ENCODE measurements at places on chromosomes 7 and 10.

- DNase-seq: peak; percentile 20
These were observed 69.2 kb downstream of the ARMC3 start for GRCh38 chr10:22997096-22997495.

- no peak for DNase-seq
These were observed 524 bp upstream of the PRXL2A start for GRCh38 chr10:80407812-80408241.

GRCh38 chr10:131802156-131802915 lies 98.5 kb upstream of the PPP2R2D start:
- no peak for DNase-seq

GRCh38 chr10:25047591-25048301 lies 31.3 kb downstream of the THNSL1 start:
- no peak for DNase-seq

DNA sequence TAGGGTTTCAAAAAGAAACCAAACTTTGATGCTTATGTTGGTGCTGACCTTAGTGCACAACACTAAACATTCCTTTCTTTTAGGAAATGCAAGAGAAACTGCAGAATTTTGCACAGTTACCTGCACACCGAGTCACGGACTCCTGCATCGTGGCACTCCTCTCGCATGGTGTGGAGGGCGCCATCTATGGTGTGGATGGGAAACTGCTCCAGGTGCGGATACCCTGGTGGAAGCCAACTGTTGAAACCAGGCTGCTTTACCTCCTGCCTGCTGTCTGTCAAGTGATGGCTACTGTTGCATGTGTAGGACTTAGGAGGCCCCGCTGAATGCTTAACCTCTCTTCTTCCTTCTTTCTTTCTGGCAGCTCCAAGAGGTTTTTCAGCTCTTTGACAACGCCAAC lies 11.7 kb downstream of the CASP2 start:
- peak; percentile 77 for DNase-seq

DNA sequence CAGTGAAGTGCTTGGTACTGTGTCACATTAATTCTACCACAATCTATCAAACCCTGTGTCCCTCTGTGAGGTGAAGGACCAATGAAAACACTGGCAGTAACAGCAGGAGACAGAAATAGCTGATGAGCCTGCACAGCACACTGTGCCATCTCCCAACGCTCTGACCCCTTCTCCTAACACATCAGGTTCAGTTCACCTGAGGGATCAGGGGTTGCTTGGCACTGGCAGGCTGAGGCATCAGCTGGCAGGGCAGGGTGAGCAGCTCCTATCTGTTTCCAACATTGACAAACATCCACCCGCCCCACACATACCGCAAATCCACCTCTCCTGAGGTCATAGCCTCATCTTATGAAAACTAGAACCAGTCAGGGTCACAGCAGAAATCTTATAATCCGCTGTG lies 120.9 kb downstream of the ICA1 start:
- DNase-seq: peak; percentile 27

DNA sequence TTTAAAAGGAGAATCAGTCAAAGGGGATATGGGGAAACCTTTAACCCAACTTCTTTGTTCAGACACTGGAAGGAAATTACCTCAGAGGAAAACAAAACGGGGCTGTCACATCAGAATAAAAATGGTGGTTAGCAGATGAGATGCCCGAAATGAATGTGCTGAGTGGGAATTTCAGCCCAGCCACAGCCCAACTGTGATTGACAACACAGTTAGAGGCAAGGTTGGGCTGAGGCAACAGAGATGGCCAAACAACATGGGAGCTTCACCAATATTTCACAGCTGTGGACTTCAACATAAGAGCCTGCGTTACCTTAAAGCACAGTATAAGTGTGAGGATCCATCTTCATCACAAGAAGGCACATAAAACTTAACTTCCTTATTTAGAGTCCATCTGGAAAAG lies 133.5 kb upstream of the PTPRZ1 start:
- no peak for DNase-seq

GRCh38 chr10:79482304-79482703 lies 30.0 kb upstream of the EIF5AL1 start:
- DNase-seq: no peak

GRCh38 chr7:157662981-157663716 lies 326.3 kb downstream of the DNAJB6 start:
- no peak for DNase-seq

GRCh38 chr10:51658000-51658399 lies 41.4 kb downstream of the CSTF2T start:
- no peak for DNase-seq

- no peak for DNase-seq
These were observed 71.0 kb downstream of the CASD1 start for GRCh38 chr7:94580601-94581000.

GRCh38 chr10:112302335-112302734 lies 19.1 kb downstream of the TECTB start:
- no peak for DNase-seq

DNA sequence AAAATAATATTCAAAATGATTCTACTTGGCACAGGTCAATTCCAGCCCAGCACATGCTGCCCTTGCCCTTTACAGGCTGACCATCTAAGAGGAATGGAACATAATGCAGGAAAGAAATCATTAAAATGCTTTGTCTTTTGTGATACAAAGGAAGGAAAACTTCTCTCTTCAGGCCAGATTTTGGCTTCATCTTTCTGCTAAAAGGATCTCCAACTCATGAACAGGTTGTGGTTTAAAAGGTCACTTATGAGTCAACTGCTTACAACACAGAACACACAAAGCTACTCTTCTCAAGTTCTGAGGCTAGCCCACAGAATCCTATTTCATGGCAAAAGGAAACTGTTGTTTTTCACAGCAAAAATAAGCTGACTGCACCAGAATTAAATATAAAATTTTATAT lies 197.1 kb downstream of the DOCK4 start:
- no peak for DNase-seq

GRCh38 chr10:128050936-128051335 lies 75.3 kb downstream of the MKI67 start:
- DNase-seq: no peak

GRCh38 chr7:31096198-31096876 lies 44.2 kb downstream of the ADCYAP1R1 start:
- DNase-seq: no peak

- DNase-seq: no peak
These were observed 254.8 kb upstream of the PITRM1 start for GRCh38 chr10:3427347-3427746.

- no peak for DNase-seq
These were observed 87.9 kb downstream of the TPK1 start for GRCh38 chr7:144747936-144748335.

DNA sequence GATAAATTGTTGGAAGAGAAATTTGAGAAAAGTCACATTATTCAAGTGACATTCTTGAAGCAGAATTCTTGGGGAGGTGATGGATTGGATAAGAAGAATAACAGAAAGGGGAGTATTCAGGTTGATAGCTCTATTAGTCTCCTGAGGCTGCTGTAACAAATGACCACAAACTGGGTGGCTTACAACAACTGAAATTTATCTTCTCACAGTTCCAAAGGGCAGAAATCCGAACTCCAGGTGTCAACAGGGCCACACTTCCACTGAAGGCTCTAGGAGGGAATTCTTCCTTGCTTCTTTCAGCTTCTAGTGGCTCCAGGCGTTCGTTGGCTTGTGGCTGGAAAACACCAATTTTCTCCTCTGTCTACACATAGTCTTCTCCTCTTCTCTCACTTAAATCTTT lies 99.8 kb downstream of the TES start:
- no peak for DNase-seq

DNA sequence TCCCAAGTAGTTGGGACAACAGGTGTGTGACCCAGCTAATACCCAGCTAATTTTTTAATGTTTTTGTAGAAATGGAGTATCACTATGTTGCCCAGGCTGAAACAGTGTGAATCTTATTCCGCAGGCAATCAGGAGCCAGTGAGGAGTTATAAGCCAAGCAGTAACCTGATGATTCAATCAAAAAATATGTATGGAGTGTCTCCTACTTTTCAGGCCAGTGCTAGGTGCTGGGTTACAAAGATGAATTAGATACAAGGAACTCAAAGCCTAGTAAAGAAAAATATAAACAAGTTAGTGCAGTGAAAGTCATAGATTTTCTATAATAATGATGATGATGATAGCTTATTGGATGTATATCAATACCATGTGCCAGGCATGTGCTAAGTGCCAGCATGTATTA lies 13.2 kb upstream of the IFRD1 start:
- DNase-seq: no peak

- DNase-seq: no peak
These were observed 229.2 kb downstream of the LRRN3 start for GRCh38 chr7:111320133-111320532.

DNA sequence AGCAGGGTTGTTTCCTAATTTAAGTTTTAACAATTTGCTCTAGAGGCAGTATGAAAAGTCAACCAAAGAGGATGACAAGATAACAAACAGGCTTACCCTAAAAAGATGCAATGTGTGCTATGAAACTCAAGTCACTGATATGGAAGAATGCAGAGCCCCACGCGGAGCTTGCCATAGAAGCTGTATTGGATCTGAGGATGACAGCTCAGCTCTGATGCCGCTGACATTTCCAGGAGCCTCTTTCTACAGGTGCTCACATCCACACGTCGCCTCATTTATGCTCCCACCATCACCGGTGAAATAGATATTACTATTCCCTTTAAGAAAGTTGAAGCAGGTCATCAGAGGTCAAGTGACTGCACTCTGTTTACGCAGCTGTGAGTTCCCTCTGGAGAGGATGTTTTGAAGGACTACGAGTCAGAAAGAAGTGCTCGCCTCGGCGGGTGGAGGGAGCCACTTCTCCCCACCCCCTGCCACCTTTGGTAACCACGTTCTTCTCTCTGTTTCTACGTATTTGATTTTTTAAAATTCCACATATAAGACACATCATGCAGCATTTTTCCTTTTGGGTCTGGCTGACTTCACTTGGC lies 275.4 kb downstream of the GLRX3 start:
- DNase-seq: no peak

GRCh38 chr7:105286441-105286840 lies 102.3 kb downstream of the SRPK2 start:
- no peak for DNase-seq

DNA sequence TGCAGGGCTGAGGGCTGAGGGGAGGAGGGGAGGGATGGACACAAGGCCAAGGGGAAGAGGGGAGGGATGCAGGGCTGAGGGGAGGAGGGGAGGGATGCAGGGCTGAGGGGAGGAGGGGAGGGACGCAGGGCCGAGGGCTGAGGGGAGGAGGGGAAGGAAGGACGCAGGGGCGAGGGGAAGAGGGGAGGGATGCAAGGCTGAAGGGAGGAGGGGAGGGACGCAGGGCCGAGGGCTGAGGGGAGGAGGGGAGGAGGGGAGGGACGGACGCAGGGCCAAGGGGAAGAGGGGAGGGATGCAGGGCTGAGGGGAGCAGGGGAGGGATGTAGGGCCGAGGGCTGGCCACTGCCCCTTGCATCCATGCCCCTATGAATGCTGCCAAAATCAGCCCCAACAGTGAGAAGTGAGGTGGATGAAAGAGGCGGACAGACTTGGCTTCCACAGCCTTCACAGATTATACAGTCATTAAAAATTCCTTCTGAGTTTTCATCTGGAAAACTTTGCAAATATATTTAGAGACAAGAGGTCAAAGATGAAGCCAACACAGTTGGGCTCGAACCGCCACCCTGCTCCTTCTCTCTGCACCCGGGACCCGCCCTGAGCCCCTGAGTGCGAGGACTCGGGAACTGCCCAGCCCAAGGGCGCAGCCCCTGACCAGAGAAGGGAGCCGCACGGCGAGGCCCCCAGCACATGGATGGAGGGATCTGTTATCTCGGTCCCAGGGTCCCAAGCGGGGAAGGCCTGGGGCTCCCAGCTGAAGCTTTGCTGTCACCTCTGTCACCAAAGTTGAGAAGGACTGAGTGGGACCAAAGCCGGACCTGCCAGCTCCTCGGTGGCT lies 65.8 kb downstream of the DIP2C start:
- DNase-seq: no peak

GRCh38 chr10:47031211-47031900 lies 120.1 kb downstream of the PTPN20 start:
- no peak for DNase-seq

DNA sequence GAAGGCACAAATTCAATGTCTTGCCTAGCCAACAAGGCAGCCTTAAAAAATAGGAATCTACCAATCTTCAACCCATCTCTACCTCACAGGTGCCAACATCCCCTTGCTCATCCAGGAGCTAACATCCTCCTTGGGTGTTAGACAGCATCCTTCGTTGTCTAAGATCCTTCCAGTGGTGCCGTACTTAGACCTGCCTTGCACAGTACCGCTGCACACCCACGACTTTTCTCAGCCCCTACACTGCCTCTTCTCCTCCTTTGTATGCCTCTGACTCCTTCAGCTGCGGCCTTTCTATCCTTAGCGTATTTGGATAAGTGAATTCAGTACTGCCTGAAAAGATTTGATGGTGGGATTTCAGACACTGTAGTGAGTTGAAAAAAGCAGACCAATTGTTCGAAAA lies 15.9 kb upstream of the PRTFDC1 start:
- DNase-seq: no peak

- no peak for DNase-seq
These were observed 310.7 kb downstream of the SFMBT2 start for GRCh38 chr10:7100032-7100702.

DNA sequence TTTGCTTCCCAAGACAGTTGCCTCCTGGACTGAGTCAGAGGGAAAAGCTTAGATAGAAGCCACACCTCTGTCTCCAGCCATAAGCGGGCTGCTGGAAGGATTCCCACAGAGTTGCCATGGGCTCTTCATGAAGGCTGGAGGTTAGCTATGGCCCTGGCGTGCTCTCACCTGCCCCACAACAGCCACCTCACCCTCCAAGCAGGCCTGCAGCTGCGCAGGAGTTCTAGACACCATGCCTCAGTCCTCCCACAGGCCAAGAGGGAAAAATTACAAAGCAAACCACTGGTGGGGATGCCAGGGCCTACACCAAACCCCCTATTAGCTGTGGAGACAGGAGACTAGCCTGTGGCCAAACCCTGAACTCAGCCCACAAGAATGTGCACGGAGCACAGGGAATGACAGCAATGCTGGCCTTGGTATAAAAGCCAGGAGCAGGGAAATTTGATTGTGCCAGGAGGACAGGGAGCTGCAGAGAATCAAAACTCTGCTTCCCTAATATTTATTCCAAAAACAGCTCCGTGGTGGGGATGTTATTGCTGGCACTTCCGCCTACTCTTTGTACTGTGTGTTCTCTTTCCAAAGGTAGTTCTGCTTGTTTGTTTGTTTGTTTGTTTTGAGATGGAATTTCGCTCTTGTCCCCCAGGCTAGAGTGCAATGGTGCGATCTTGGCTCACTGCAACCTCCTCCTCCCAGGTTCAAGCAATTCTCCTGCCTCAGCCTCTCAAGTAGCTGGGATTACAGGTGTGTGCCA lies 60.3 kb upstream of the STK17A start:
- no peak for DNase-seq

GRCh38 chr7:31084226-31084625 lies 32.1 kb downstream of the ADCYAP1R1 start:
- DNase-seq: no peak

DNA sequence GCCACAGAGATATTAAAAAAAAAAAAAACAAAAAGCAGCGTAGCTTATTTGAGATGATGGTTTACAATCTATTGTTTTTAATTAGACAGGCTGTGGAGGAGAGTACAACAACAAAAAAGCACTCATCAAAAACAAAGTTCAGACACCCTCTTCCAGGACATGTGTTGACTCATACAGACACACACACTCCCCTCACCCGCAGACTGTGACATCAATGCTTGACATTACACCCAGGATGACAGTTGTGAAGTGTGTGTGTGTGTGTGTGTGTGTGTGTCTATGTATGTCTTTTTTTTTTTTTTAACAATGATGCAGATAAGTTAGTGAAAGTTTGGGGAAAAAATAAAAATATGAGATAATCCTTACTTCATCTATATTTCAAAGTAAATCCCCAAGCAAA lies 303.6 kb downstream of the GPAM start:
- DNase-seq: no peak
